Airway epithelial cell (primary cell): ENCODE measurements at places on chromosomes 12 and 14. TPM values are rescaled to one million over a fixed set of nuclear protein-coding genes. Genes with fewer than 3 reads are reported as not detected.

The EML5 gene
- total RNA-seq = 0.07 and 0.51 TPM in 2 replicates

The CLEC4E gene
- total RNA-seq = not detected in 2 replicates

The C3AR1 gene
- total RNA-seq = not detected in 2 replicates

The EIF2B1 gene
- total RNA-seq = 109 and 211 TPM in 2 replicates

The GYS2 gene
- not detected in 2 replicates for total RNA-seq
